OCI-LY7 (cell line): ENCODE measurements at places on chromosomes 2 and 18.

DNA sequence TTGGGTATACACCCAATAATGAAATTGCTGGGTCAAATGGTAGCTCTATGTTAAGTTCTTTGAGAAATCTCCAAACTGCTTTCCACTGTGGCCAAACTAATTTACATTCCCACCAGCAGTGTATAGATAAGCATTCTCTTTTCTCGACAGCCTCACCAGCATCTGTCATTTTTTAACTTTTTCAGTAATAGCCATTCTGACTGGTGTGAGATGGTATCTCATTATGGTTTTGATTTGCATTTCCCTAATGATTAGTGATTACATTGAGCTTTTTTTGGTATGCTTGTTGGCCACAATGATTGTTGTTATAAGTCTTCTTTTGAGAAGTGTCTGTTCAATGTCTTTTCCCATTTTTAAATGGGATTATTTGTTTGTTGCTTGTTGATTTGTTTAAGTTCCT lies 50.4 kb upstream of the EPAS1 start:
- DNase-seq = no peak

DNA sequence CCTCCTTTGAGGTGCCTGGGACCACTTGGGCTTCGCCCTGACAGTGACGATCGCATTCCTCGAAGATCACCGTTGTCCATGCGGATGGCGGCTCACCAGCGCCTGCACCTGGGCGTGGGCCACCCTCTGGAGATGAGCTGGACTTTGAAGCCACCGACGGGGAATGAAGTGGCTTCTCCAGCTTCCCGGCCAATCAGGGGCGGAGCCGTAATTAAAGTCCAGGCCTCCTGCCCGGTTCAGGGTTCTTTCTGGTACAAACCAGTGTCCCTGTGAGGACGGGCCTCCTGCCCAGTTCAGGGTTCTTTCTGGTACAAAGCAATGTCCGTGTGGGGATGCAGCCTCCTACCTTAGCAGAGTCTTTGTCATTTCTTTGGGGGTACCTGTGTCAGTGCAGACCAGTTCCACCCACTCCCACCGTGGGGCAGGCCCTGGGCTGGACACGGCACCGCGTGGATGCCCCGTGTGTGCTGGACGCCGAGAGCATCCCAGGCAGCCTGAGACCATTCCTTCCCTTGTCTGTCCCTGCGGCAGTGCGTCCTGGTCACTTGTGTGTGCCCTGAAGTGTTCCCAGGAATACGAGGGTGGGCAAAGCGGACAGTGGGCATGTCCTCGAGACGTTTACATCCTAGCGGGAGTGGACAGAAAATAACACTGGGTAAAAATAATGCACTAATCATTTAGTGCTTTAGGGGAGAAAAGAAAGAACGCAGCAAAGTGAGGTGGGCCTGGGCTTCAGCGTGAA lies 55.0 kb downstream of the KCNG2 start:
- DNase-seq = no peak

DNA sequence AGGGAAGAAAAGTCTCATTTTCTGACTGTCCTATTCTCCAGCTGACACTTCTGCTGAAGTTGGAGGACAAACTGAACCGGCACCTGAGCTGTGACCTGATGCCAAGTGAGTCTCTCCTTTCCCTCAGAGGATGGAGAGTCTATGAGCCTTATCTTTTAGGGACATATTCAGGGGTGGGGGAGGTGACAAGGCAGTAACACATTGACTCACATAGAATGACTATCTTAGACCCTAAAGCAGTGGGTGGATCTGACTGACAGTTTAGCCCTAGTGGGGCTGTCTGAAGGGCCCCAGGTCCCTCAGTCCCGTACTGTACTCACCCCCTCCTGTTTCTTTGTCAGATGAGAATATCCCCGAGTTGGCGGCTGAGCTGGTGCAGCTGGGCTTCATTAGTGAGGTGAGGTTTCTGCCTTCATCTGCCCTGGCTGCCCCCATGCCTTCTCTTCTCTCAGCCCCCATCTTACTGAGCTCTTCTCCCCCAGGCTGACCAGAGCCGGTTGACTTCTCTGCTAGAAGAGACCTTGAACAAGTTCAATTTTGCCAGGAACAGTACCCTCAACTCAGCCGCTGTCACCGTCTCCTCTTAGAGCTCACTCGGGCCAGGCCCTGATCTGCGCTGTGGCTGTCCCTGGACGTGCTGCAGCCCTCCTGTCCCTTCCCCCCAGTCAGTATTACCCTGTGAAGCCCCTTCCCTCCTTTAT lies 805 bp upstream of the KRTCAP3 start:
- DNase-seq = no peak

GRCh38 chr2:177489719-177490301 lies 97.2 kb downstream of the AGPS start:
- peak; percentile 31 for DNase-seq

- no peak for DNase-seq
Measured at GRCh38 chr2:55391155-55391554, 28.5 kb downstream of the CCDC88A start.

DNA sequence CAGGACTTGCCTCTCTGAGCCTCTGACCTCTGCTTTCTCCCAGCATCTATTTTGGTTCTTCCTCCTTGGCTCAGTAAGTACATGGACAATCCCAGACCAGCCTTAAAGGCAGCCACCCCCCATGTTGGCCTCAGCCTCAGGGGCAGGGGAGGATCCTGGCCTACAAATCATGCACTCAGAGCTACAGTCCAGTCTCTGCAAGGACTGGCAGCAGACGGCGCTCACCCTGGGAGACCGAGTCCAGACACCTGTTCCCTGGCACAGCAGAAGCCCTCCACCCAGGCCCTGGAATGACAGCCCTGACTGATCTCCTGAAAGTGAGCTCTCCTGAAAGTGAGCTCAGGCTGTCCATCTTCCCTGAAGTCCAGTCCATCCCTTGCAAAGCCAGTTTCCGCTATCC lies 25.7 kb upstream of the PTPN4 start:
- no peak for DNase-seq

- no peak for DNase-seq
Measured at GRCh38 chr18:35267161-35267651, 22.8 kb downstream of the ZSCAN30 start.

DNA sequence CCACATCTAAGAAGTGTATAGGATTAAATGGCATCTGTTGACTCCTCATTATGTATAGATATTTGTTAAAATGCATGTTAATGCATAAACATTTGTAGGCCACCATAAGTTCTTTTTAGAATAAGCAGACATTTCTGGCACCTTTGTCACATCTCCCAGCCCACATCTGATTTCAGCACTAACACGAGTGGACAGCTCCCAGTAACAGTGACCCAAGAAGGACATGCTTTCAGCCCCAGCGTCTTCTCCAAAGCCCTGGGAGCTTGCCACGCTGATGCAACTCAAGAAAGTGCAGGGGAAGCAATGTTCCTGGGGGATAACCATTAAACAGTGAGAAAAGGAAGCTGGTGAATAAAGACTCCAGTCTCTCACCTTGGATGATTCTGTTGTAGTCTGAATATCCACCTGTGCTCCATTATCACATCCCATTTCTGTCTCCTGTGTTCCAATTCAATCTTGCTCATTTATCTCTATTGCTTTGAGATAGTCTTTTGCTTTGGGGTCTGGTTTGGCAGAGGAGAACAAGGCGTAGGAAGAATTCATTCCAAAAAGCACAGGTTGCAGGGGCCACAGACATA lies 182.6 kb upstream of the THSD7B start:
- peak; percentile 39 for DNase-seq

GRCh38 chr2:197857476-197858107 lies 53.2 kb downstream of the PLCL1 start:
- DNase-seq = no peak
